CD4-positive, alpha-beta T cell treated with Interleukin-17A for 1 hour (primary cell): ENCODE measurements at places on chromosomes 1 and 21.

- DNase-seq, result no peak
Measured at GRCh38 chr1:23462766-23463165, 21.2 kb downstream of the ASAP3 start.

DNA sequence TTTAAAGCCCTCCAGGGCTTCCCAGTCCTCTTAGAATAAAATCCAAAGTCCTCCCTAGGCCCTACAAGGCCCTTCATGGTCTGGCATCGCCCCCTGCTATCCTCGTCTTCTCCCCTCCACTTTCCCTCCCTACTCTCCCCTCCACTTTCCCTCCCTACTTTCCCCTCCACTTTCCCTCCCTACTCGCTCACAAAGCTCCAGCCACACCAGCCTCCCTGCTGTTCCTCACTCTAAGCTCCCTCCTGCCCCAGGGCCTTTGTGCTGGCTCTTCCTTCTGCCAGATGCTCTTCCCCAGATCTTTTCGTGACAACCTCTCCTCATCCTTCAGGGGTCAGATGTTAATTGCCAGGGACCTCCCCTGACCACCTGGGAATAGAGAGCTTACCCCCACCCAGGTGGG is 12.8 kb downstream of the ARHGEF19 start:
- DNase-seq, result no peak

- DNase-seq, result no peak
Measured at GRCh38 chr21:33101300-33101911, 31.5 kb downstream of the OLIG1 start.

- no peak for DNase-seq
Measured at GRCh38 chr1:203163891-203164635, 11.6 kb downstream of the MYBPH start.

- DNase-seq, result no peak
Measured at GRCh38 chr1:67840449-67840848, 7.2 kb upstream of the GNG12 start.

- peak; percentile 38 for DNase-seq
Measured at GRCh38 chr1:41698916-41699860, 214.7 kb upstream of the EDN2 start.

DNA sequence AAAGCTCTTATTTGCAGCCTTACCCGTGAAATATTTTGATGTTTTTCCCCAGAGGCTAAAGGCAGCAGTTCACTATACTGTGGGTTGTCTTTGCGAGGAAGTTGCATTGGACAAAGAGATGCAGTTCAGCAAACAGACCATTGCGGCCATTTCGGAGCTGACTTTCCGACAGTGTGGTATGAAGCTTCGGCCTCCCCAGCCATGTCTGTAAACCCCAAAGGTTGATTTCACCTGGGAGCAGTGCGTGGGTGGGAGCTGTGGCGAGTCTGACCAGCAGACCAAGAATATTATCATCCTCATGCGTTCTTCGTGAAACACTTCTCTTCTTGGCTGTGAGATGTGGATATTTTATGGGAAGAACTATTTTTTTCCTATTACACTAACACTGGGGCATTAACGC is 3.6 kb downstream of the CENPS start:
- no peak for DNase-seq

- DNase-seq, result no peak
Measured at GRCh38 chr21:37047079-37047478, 25.8 kb downstream of the PIGP start.

- no peak for DNase-seq
Measured at GRCh38 chr1:43339584-43340232, 2.1 kb downstream of the MPL start.

- DNase-seq, result no peak
Measured at GRCh38 chr1:14507262-14507661, 91.2 kb upstream of the KAZN start.

GRCh38 chr1:171841931-171842761 is 848 bp downstream of the DNM3 start:
- peak; percentile 18 for DNase-seq

- DNase-seq, result no peak
Measured at GRCh38 chr1:243457363-243457982, 201.6 kb downstream of the SDCCAG8 start.

DNA sequence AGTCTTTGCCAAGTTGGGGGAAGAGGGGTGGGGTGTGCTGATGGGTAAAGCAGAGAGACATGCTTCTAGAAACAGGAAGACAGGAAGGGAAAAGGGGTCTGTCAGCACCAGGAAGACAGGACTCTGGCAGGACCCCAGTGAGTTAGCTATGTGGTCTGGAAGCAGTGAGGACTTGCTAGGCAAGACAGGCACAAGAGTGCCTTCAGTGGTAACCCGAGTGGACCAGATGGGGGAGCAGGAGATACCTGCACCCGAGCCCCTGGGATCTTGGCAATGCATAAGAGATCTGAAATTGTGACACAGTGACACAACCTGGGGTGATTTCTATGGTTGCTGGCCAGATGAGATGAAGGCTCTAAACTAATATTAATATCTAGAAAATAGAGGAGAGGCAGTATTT is 7.0 kb downstream of the TLR5 start:
- no peak for DNase-seq

DNA sequence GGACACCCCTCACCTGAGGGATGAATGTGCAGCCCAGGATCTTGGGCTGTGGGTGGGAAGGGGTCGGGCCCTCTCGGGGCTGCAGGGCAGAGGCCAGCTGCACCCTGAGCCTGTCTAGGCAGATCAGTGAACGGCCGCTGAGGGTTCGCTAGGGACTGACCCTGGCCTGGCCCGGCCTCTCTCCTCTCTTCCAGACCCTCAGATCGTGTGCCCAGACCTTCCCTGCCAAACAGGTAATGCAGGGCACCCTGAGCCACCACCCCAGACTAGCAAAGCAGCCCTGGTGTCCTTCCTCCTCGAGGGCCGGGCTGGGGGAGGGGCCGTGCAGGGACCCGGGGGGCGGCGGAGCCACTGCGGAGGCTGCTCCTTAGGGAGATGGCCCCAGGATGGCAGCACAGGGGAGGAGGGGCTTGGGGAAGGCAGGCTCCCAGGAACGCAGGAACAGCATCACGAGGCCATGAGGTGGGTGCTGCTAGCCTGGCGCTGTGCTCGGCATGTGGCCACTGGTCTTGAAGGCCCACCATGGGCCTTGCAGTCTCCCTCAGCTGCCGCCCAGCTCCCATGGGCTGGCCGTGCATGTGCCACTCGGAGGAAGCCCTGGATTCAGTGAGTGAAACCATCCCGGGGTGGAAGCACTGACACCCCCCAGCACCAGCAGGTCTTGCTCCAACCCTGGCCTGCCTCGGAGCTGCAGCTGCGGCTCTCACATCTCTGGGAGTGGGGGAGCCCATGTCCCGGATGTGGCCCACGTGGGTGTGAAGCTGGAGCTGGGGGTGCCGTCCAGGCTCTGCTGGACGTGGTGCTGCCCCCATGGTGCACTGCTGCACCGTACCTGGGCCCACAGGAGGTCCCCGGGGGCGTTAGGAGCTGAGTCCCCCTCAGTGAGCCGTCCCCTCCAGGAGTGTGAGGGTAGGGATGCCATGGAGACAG is 28.7 kb downstream of the COL6A2 start:
- no peak for DNase-seq

DNA sequence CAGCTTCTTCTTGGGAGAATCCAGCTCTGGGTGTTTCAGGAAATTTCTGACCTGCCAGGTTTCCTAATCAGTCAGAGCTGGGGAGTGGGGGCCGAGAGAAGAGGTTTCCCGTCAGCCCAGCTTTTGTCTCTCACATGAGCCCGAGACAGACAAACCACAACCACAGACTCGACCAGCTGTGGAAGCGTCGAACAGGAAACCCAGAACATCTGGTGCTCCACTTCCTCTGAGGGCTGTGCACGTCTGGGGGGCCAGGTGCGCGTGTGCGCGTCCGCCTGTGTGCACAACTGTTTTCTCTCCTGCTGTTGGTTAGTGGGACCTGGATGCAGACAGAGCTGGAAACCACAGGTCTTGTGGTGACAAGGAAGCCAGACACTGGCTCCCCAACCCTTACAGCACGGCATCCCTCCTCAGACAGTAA is 113.0 kb upstream of the SLC25A33 start:
- peak; percentile 90 for DNase-seq

DNA sequence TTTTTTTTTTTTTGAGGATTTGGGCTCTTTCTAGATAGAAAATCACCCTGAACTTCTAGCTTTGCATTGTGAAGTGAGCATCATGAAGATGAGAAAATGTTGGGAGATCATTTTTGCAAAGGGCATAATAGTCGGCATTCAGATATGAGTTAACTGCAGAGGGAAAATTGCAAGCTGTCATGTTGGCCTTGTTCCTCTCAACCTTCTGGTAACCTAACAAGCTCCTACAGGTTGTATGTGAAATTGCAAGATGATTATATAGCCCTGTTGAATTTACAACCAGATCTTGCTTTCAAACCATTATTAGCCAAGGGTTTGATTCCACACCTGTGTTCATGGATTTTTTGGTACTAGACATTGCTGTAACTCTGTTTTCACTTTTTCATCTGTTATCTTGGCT is 2.2 kb downstream of the ELOA start:
- peak; percentile 40 for DNase-seq

- peak; percentile 92 for DNase-seq
Measured at GRCh38 chr1:205775015-205775716, at the start of gene RAB29. TSS of gene RAB29 (minus strand) at chr1:205775482. CDS start at chr1:205774956, 526 bp downstream.

GRCh38 chr1:187933562-187934419 is 1105.0 kb downstream of the PLA2G4A start:
- DNase-seq, result no peak

GRCh38 chr1:36419569-36419968 is 21.9 kb upstream of the LSM10 start:
- DNase-seq, result no peak

DNA sequence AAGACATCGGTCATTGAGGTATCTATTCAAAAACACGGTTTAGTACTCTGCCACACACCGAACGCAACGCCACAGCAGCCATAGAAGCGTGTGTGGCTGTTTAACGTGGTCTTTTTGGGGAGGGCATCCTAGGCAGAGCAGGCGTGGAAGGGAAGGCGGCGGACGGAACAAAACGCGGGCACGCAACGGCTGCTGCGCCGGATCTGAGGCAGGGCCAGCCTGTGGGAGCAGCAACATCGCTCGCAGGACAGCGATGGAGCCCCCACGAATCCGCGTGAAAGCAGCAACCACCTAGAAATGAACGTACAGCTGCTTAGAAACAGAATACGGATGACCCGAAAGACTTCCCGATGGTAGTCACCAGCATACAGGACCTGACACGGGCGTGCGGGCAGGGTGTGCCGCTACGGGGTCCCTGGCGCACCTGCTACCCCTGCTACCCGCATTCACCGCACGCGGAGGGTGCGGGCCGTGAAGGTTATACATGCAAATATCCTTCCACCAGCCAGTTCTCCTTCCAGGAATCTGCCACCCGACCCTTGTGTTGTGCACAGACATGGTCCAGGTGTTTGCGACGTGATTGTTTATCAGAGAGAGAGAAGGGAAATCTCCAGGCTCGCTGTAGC is 114.4 kb upstream of the COL6A1 start:
- DNase-seq, result no peak

DNA sequence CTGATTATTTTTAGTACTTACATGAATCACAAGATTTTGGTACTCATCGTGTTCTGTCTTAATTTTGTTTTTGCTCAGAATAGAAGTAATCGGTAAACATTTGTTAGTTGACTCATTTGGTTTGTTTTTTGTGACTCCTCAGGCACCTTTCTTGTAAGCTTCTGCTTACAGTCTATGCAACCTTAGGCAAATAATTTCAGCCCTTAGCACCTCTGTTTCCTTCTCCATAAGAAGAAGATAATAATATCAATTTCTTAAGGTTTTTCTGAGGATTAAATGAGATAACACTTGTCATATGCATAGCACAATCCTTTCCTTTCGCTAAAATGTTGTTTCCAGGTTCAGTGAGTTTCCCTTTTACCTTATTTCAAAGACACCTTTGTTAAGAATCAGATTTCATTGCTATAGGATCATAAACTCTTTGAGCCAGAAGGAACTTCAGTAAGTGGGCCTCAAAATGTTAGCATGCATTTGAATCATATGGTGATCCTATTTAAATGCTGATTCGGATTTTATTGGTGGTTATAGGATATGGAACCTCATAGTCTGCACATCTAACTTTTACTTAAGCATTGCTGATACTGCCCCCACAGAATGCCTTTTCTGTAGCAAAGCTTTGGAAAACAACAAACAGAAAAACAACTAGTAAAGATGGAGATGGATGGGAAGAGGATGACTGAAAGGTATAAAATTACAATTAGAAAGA is 272.7 kb upstream of the CACYBP start:
- no peak for DNase-seq

- DNase-seq, result no peak
Measured at GRCh38 chr1:79667848-79668696, 661.5 kb upstream of the ADGRL4 start.

DNA sequence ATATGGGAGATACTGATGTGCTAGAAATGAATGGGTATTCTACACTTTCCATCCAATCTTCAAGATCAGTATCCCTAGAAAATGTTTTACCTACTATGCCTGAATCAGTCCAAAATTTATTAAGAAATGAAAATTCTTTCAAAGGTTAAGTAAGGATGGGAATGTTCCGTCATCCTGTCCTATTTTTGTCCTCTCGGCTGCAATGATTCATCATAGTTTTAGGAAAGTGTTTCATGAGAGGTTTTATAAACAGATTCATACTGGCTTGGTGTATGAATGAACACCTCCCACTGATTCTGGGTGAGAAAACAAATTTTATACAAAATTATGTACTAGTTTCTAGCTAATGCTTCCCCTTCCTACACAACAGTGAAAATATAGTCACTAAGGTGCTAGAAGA is 504.6 kb upstream of the NR5A2 start:
- no peak for DNase-seq

DNA sequence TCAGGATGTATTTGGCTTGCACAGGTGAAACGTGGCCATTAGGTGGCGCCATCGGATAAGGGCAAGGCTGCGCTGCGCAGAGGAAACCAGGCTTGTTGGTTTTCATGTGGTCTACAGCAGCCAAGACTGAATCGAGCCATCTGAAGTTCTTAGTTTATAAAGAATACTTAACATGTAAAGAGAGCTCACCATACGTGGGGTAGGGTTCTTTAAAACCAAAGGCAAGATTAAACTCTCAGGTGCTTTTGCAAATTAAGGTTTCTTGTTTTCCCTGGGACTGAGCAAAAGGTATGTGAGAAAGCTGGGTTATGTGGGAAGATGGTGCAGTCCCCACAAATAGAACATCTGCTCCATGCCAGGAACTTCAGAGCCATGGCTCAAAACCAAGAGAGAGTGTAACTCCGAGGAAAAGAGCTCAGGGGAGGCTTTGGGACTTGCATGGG is 9.3 kb downstream of the MASP2 start:
- DNase-seq, result peak; percentile 91

DNA sequence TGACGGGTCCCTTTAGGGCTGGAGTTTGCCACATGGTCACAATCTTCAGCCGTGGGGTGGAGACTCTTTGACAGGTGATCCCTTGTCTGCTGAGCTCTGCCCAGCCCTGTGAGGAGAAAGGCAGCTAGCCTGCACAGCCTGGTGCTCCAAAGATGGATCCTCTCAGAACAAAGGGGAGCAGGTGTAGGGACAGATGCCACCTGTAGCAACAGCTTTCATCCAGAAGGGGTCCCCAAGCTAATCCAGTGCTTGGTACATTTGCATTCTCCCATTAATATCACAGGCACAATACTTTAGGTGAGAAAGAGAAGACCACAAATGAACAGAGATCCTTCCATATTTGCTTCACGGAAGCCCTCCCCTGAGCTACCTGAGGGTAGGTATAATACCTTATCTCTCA is 93.2 kb downstream of the CCDC185 start:
- DNase-seq, result peak; percentile 23

GRCh38 chr1:163397451-163398200 is 75.9 kb downstream of the NUF2 start:
- DNase-seq, result no peak
